Activated CD4-positive, alpha-beta T cell treated with anti-CD3 and anti-CD28 coated beads for 4 hours (primary cell): ENCODE measurements at places on chromosomes 12 and 14.

- no peak for DNase-seq
Observed at GRCh38 chr14:104328607-104329006, 190.2 kb downstream of the KIF26A start.

DNA sequence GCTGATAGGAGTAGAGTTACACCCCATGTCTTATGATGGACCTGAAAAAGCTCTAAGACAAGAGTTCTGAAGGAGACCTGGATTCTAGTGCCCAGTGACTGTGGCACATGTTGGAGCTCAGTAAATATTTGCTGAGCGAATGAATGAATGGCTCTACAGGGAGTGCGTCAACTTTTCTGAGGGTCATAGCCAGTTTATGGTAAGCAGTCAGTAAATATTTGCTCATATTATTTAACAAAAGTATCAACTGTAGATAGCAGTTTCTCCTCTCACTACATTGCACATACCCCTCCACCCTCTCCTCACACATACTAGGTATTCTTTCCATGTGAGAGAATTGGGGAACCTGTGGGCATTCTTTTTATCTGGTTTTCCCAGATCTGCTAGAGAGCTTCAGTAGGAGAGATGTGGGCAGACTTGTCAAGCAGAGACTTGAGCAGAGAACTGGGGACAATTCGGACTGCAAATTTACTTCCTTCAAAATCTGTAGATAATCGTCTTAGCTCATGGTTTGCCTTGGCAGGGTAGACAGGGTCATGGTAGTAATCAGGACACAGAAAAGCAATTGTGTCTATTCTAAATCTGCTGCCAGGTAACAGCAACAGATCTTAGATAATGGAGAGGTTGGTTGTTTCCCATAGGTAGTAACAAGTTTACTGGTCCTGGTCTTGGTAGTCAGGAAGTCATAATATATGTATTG, 5.7 kb downstream of the SLC4A8 start:
- DNase-seq, result no peak

DNA sequence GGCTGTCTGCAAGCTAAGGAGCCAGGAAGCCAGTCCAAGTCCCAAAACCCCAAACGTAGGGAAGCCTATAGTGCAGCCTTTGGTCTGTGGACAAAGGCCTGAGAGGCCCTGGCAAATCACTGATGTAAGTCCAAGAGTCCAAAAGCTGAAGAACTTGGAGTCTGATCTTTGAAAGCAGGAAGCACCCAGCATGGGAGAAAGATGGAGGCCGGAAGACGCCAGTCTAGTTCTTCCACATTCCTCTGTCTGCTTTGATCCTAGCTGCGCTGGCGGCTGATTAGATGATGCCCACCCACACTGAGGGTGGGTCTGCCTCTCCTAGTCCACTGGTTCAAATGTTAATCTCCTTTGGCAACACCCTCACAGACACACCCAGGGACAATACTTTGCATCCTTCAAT, 58.5 kb downstream of the CAPS2 start:
- DNase-seq, result no peak

GRCh38 chr14:99128185-99128584, 143.8 kb downstream of the BCL11B start:
- DNase-seq, result no peak

DNA sequence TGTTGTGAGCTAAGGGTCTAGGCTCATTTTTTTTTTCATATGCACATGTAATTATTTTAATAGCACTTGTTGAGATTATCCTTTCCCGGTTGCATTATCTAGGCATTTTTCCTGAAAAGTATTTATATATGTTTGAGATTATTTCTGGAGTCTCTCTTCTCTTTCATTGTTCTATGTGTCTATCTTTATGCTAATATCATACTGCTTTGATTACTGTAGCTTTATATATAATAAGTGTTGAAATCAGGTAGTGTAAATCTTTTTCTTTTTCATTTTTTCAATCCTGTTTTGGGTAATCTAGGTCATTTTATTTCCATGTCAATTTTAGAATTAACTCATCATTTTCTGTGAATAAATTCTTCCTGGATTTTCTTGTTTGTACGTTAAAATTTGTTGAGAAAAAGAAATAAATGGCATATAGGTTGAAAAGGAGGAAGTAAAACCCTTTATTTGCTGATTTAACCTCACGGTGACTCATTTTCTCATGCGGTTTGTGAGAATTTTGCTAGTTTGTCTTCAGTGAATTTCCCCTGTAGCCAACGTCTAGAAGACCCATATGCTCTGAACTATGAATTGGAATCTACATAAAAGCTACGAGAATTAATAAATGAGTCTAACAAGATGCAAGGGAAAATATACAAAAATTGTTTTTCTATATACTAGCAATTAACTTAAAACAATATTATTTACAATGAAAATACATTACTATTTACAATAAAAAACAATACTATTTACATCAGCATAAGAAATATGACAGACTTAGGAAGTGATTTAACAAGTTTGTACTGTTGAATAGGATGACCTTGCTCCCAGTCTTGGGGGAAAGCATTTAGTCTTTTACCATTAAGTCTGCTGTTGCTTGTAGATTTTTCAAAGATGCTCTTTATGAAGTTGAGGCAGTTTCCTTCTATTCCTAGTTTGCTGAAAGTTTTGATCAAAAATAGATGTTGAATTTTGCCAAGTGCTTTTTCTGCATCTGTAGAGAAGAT, 105.0 kb downstream of the SNAPC1 start:
- no peak for DNase-seq

GRCh38 chr14:93676416-93676958, 111.8 kb downstream of the PRIMA1 start:
- no peak for DNase-seq

GRCh38 chr12:15534874-15535273, 212.6 kb downstream of the PTPRO start:
- DNase-seq, result no peak

GRCh38 chr14:100106250-100107112, 41.3 kb downstream of the EVL start:
- DNase-seq, result peak; percentile 51

GRCh38 chr14:101878822-101879528, 85.4 kb upstream of the DYNC1H1 start:
- DNase-seq, result no peak

DNA sequence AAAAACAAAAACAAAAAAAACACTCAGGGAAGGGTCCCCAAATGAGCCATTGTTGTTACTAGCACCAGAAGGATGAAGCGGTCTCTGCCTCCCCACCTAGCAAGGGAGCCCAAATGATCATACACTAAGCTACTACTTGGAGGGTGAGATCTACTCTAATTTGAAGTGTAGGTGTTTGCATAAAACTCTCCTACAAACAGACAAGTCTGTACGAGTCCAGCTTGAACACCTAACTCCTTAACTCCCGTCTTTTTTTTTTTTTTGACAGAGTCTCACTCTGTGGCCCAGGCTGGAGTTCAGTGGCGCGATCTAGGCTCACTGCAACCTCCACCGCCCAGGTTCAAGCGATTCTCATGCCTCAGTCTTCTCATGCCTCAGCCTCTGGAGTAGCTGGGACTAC, 132.6 kb downstream of the PPM1H start:
- DNase-seq, result no peak

DNA sequence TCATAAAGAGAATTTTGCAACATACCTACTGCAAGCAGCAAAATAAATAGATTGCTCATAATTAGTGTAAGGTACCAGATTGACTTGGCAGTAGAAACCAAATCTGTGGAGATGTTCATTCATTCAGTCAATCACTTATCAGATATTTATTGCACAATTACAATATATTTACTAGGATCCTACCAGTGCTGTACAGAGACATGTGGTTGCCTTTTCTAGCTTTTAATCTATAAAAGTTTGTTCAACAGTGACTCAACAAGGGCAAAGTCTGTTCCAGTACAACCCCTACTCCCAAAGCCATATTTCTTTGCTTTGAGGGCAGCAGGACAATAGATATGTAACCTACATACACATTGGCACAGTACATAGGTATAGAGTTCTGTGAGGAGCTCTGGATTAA, 27.3 kb downstream of the ABCD2 start:
- no peak for DNase-seq

DNA sequence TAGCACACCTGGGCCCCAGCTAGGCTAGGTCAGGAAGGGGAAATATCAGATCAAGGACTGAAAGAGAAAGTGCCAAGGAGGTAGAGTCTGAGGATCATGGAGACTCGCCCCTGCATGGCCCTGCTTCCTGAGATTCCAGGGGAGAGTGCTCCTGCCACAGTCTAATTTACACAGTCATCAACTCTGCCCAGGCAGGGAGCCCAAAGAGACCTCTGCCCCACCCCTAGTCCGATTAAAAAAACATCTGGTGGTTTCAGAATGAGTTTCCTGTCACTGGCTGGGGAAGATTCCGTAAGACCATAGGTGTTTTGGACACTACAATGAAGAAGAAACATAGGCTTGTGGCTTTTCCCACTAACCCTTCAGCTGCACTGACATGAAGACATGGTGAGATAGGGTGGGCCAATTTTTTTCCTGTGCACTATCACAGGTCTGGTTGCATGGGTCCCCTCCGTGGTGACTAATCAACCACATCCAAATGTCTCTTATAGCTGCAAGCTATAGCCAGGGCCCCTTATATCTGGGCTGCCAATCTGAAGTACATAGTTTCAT, 31.5 kb upstream of the GZMB start:
- no peak for DNase-seq

- no peak for DNase-seq
Observed at GRCh38 chr14:101410126-101410525, 151.2 kb upstream of the DIO3 start.

DNA sequence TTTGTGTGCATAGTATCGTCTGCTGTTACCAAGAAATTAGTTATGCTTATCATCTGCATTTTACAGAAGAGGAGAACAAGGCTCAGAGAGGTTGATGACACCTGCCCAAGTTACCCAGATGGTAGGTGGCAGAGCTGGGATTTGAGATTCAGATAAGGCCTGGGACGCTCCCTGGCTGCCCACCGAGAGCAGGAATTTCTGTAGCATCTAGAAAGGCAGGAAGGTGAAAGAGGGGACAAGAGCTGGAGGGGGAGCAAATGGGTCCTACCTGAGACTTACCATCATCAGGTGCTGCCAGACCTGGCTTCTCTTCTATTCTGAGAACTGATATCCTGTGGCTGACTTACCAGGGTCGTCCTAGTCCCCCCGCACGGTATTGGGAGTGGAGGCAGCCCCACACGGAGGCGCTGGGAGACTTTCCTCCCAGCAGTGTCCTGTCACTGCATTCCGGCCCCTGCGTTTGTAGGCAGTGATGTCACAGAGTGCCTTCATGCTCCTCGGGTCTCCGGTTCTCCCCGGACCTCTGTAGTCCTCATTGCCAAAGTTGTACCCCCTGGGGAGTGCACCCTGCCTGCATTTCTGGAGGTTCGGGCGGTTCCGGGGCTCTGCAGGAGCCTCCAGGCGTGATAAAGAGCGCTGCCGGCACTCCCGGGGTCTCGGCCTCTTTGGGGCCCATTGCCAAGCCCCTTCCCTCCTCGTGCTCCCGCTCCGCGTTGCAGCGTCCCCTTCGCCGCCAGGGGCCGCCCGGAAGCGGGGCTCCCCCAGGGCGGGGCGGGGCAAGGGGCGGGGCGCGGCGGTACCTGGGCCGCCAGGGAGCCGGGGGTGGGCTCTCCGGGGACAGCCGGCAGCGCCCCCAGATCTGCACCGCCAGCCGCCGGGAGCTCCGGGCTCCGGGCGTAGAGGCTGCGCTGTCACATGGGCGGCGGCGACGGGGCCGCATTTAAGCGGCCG, at the start of gene CABP1:
Gene CABP1 (plus strand): TSS at position 856 of the 951 bp plus-strand sequence. CDS start 60 bp downstream, at position 916.
- peak; percentile 69 for DNase-seq

DNA sequence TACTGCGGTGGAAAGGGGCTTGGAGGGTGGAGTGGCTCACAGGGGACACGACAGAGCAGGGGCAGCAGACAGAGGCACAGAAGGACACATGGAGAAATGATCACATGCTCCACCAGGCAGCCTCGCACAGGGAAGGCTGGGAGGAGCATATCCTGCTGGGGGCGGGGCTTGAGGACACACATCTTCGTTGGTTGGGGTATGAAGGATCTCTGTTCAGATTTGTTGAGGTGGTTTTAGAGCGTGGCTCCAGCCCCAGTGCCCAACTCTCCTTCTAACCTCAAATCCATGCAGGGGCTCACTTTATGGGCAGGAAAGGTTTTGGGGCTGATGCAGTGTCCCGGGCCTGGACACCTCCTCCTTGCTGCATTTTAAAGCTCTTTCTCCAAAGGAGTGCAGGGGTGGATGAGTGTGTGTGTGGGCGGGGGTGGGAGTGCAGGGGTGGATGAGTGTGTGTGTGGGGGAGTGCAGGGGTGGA, 733 bp upstream of the P3H3 start:
- peak; percentile 50 for DNase-seq

- no peak for DNase-seq
Observed at GRCh38 chr12:28517101-28517500, 326.8 kb downstream of the CCDC91 start.

- no peak for DNase-seq
Observed at GRCh38 chr14:100402631-100403030, 79.5 kb downstream of the SLC25A47 start.

GRCh38 chr12:12979126-12979525, 20.9 kb downstream of the HEBP1 start:
- no peak for DNase-seq

GRCh38 chr12:131564845-131565244, 146.0 kb upstream of the SFSWAP start:
- DNase-seq, result no peak

DNA sequence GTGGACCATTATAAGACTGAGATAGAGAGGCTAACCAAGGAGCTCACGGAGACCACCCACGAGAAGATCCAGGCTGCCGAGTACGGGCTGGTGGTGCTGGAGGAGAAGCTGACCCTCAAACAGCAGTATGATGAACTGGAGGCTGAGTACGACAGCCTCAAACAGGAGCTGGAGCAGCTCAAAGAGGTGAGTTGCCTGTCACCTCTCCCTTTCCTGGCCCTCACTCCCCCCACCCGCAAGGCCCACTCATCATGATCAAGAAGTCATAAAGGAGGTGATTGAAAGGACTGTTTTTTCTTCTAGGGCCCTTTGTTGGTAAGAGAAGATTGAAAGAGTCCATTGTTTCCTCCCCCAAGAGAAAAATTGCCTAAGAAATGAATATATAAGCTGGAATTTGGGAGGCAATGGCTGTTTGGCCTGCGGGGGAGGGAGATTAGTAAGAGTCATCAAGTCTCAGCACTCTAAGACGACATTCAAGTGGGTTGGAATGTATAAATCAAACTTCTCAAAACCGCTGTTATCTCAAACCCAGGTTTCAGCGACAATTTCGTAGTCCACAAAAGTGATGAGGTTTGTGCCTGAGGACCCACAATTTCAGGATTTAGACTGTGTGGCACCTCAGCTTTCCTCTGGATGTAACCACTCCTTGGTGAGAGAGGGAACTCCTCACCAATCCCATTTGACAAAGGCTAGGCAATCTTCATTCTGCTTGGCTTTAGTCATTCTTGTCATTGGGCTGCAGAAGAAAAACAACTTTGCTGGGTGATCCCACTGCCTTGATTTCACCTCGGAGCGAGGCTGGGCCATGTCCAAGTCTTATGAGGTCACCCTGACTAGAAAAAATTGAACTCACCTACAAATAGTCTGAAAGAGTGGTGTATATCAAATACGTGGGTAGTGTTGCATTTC, 966 bp downstream of the BICD1 start:
- peak; percentile 28 for DNase-seq

GRCh38 chr14:29805415-29806123, 122.1 kb downstream of the PRKD1 start:
- no peak for DNase-seq
